ENCODE measurements at places on chromosomes 4 and X.

DNA sequence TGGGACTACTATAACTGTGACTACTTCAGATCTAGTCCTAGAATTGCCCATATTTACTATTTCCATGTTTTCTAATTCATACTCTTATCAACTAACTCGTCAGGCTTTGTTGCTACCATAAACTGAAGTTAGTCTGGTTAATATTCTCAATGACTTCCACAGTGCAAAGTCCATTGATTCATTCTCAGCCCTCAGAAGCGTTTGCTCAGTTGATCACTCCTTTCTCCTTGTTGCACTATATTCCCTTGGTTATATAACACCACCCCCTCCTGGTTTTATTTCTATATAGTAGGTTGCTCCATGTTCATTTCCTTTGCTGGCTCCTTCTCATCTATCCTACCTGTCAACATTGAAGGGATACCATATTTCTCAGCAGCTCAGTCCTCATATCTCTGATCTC, 27.2 kb upstream of the SLC6A14 start:
- DNase-seq: no peak

DNA sequence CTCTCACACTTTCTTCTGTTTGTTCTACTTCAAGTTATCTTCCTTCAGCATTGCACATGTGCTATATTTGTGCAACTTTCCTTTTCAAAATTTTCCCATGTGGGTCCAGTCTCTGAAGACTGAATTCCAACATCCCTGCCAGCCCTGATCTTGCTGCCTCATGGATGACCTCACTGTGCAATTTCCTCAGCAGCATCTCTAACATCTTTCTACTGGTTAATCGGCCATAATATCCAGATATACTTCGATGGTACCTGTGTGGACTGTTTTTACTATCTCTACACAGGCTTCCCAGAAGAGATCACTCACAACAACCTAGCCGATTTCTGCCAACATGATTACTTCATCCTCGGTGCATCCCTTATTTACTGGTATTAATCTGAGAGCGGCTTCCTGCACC, 41.5 kb downstream of the GPM6A start:
- no peak for DNase-seq

DNA sequence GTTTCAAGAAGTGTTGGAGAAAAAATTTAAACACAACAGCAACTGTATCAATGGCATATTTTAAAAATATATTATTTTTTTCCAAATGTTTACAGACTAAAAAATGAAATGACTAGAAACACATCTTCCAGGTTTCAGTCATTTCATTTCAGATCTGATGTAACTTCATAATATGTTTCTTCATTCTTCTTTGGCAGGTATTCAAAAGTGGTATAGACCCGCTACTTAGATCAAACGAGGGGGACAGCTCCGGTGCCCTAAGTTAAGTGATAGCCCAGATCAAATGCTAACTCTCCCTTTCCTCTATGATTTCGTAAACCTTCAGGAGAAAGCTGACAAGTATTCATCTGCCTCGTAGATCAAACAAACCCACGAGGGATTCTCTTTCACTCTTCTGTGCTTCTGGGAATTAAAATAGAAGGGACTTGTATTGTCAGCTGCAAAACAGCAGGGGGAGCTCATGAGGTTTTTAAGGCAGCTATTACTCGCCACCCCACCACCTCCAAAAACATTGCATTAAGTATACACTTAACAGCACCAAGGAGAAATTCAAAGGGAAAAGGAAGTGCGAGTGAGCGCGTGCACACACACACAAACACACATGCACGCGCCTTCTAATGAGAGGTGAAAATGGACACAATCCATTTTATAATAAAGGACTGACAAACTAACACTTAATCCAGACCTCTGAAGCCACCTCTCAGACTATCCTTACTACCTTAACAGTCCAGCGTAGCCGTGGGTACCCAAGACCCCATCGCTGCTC, 21.4 kb downstream of the HELT start:
- peak; percentile 60 for DNase-seq

DNA sequence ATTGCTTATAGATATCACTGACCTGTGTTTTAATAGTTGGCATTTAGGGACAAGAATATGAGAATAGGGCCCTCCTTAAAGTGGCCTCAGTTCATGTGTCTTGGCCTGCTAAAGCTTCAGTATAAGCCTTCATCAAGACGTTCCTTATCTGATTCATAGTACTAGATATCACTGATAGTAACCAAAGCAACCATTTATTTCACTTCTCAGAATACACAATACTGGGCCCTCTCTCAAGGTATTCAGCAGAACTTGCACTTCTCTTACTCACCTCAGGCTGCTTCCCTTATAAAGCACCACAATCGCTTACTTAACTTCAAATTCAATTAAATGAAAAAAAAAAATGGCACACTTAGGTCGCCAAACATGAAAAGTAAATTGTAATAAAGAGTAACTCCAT, 259.4 kb upstream of the PCDH7 start:
- no peak for DNase-seq

GRCh38 chrX:137428766-137429591, 136.9 kb upstream of the ZIC3 start:
- DNase-seq: no peak

DNA sequence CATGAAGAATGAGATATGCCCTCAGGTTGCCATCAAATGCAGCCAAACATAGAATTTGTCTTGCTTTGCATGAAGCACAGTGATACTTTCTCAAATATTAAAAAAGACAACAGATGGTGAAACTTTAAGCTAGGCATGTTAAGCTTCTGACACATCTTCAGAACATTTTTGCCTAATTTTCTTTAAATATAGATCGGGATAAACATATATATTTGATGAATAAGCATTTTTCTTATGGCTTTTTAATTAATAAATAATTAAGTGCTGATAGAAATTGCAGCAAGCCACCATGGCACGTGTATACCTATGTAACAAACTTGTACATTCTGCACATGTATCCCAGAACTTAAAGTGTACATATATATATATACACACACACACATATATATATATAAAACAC, 831.2 kb upstream of the PCDH10 start:
- DNase-seq: no peak

DNA sequence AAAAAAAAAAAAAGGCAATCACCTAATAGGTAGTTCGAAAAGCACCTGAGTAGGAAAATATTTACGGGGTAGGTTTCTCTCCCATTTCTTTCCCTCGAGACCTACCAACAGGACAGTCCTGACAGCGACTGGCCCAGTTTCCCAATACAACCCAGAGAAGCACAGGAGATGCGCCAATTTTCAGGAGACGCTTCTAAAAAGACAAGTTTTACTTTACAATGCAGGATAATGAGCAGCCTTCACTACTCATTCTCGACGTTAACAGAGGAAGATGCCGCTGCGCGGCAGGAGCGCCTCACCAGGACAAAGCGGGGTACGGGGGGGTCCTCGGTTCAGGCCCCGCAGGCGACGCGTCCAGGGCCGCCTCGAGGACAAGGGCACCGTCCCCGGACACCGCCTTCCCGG, 708 bp downstream of the BCLAF3 start:
- no peak for DNase-seq

- peak; percentile 22 for DNase-seq
Observed at GRCh38 chrX:68503836-68504636, 5.2 kb downstream of the YIPF6 start.

- no peak for DNase-seq
Observed at GRCh38 chrX:121365572-121366161, 318.3 kb downstream of the GLUD2 start.

- peak; percentile 78 for DNase-seq
Observed at GRCh38 chr4:1604706-1605205, 79.4 kb downstream of the FAM53A start.

DNA sequence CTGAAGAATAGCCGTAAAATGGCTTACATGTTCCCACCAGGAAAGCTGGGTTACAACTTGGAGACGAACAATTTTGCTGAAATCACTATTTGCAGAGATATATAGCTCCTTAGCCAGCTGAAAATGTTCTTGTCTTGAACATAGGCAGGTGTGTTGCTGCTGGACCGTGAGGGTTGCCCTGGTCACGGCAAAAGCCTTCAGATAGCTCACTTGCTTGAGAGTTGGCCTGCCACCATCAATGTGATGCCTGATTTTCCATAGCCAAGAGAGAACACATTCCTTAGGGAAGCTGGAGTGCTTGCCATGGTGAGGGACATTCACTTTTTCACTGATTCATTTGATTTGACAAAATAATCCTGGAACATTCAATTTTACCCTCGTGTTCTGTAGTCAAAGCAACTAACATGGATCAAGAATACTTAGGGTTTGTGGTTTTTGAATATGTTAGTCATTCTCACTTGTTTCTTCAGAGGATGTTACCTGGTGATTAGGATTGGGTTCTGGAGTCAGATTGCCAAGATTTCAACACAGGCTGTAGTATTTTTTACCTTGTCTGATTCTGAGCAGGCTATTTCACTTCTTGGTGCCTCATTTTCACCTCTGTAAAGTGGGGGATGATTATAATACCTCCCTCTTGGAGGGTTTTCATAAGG, 536.9 kb downstream of the RAPGEF2 start:
- no peak for DNase-seq

- no peak for DNase-seq
Observed at GRCh38 chr4:82402196-82402775, 28.0 kb downstream of the HNRNPDL start.

DNA sequence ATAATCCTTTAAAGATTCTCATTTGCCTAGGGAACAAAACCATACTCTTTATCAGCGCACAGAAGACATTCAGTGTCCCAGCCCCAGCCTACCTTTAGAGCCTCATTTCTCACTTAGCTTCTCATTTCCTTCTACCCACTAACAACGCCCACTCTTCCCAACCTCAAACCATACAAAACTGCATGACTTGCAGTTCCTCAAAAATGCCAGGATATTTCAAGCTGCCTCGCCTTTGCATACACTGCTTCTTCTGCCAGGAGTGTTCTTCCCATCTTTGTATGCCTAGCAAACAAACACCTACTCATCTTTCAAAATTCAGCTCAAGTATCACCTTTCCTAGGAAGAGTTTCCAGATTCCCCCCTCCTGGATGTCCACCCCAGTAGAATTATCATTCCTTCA, 129.9 kb upstream of the ADGRL3 start:
- DNase-seq: no peak

DNA sequence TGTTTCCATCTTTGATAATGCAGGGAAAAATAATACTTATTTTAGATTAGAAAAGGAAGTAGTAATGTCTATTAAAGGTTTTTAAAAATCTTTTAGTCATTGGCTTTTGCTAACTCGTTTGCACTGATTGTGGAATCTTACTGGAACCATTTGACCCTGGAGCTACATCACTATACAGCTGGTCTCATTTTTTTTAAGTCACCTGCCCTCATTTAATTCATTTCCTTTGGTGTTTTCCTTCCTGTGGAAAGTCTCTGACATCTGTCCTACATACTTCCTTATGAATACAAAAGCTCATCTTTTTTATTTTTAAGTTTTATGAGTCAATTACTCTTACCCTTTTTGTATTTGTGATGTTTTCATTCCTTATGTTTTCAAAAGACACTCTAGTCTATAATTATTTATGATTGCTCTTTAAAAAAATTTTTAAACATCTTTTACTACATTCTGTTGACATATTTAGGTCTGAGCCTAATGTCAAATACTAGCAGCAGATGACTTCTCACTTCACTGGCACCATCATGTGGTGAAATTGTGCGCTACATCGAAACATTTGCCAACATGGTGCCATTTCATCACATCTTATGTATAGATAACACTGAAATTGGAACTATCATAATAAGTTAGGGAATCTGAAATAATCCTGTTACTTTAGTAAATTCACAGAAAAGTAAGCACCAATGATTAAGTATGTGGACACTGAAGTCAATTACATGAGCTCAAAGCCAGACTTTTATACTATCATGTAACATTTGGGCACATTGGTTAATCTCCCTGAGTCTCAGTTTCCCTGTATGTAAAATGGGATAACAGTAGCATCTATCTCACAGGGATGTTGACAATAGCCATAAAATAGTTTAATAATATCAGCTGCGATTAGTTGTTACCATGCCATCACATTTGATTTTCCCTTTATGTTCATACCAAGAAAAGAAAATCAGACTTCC, 9.4 kb upstream of the MMAA start:
- DNase-seq: peak; percentile 70

DNA sequence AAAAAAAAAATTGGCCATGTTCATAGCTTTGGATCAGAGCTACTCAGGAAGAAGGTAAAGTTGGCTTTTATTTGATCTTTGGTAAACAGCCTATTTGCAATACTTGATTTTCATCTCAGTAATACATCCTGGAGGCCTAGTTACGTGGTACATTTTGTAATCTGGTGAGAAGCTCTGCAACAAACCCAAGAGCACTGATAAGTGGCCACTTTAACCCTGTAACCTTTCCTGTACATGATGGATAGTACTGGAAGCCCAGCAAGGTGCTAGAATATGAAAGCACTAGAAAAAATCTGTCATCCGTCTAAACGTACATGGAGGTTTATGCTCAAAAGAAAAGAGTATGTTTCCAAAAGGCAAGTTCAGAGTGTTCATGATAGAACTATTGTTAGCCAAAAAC, 88.3 kb upstream of the BMP2K start:
- no peak for DNase-seq

DNA sequence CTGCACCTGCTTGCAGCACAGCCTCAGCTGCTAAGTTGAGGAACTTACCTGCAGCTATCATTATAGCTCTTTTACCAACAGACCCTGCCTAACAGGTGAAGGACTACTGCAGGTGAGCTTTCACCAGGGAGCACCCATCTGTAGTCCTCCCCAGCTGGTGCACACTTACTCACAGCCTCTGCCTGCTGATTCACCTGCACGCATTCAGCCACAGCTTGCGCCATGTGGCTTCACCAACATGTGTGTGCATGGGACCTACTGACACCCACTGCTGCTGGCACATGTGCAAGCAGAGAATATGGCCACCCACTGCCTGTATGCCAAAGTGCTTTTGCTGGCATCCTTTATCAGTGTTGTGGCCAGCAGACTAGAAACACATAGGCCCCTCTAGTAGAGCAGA, 146.7 kb upstream of the KLHL4 start:
- DNase-seq: no peak

- no peak for DNase-seq
Observed at GRCh38 chr4:26003056-26003455, 89.0 kb downstream of the SMIM20 start.

DNA sequence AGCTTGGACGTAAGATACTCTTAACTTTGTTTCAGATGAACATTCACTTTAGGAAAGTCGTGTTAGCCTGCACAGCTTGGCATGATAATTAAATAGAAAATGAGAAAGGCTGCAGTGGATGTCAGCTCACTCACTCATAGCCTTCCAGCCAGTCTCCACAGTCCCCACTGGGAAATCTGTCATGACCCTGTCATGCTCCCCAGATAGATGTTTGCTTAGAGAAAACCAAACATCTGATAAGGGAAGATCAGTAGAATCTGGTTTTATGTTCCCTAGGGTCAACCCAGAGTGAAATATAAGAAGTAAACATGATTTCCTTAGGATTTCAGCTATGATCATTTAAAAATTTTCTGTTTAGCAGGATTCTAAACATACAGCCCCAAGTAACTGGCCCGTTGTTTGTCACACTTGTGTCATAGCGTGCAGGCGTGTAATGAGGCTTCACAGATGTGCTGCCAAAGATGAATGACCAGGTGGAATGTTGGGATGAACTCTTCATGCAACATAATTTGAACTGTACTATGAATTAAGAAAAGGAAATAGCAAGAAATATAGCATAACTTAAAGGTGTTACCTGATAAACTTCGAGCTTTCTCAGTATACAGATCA, 180.1 kb downstream of the BANK1 start:
- DNase-seq: no peak
